ENCODE measurements at places on chromosomes 6 and 20. TPM values are rescaled to one million over a fixed set of nuclear protein-coding genes. Genes with fewer than 3 reads are reported as not detected.
A peak's percentile ranks its signal among the peaks of the same experiment; 100 is the strongest.

GOPC gene
- total RNA-seq = 16.5 TPM

GRCh38 chr20:25284131-25284601 lies 36.3 kb downstream of the PYGB start:
- H3K36me3 ChIP-seq = no peaks in the 10 kb centered on the region
- peak; percentile 12 for DNase-seq
- no peak overlapping the region for H3K27ac ChIP-seq
- no peaks in the 10 kb centered on the region for H3K4me1 ChIP-seq

DNA sequence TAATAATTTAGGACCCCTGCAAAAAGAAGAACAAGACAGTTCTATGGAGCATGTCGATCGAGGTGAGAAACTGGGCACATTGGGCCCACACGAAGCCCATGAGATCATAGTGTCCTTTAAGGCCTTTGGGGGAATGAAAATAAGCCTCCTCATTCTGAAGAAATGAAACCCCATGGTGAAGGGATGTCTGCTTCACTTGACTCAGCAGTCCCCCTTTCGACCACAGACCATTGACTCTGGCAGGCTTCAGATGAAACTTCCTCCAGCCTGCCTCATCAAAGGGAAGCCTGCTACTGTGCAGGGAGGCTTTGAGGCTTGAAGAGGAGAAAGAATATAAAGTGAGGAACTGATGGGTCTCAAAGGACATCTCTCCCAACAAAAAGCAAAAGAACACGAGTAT lies 144.2 kb upstream of the FBXL4 start:
- H3K27me3 ChIP-seq = no peaks in the 10 kb centered on the region
- no peak overlapping the region for H3K4me3 ChIP-seq
- H3K27ac ChIP-seq = no peak overlapping the region
- H3K36me3 ChIP-seq = no peaks in the 10 kb centered on the region

- no peak overlapping the region for H3K4me3 ChIP-seq
- H3K27me3 ChIP-seq = no peaks in the 10 kb centered on the region
- DNase-seq = no peak
- no peaks in the 10 kb centered on the region for H3K4me1 ChIP-seq
- H3K27ac ChIP-seq = no peak overlapping the region
Measured at GRCh38 chr6:28269492-28269891, 2.5 kb downstream of the ZSCAN26 start.

Measured in uterus (tissue), 4 donors.